ENCODE measurements at places on chromosomes 6 and 20. TPM values are rescaled to one million over a fixed set of nuclear protein-coding genes. Genes with fewer than 3 reads are reported as not detected.
A peak's percentile ranks its signal among the peaks of the same experiment; 100 is the strongest.

GRCh38 chr6:78850621-78851020 lies 16.7 kb upstream of the IRAK1BP1 start:
- H3K4me3 ChIP-seq, result no peak overlapping the region
- H3K36me3 ChIP-seq, result no peaks in the 10 kb centered on the region
- no peaks in the 10 kb centered on the region for H3K4me1 ChIP-seq
- no peak for DNase-seq
- no peaks in the 10 kb centered on the region for H3K27me3 ChIP-seq
- H3K27ac ChIP-seq, result no peak overlapping the region

DNA sequence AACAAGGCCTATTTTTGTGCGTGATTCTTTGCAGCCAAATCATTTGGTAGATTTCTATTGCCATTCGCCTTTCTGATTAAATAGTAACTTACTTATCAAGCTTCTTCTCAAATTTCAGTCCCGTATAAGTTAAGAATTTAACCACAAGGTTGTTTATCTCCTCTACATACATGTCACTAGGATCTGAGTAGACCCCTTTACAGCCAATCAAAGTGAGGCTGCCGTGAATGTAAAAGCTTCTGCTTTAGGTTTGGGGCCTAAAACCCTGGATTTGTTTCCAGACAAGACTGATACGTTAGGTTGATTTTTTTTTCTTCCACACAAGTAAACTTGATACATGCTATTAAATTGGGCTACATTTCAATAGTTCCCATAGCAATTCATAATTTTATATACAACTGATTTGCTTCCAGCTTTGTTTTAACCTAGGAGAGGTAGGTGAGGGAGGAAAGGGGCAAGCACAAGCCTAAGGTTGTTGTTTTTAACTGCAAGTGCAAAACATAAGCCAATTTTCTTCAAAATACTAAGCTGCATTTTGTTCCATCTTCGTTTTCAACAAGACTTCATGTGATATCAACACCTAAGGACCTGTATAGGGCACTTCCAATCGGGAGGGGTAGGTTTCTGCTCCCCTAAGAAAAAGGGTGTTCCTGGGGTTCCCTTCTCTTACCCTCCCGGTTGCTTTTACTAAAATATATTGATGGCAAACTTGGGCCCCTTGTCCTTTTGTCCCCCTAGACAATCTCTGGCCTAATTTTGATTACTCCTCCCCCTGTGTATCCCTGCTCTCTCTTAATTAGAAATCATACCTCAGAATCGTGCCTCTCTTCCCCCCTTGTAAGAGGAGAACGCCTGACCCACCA lies 1.7 kb downstream of the RANBP9 start:
- H3K27ac ChIP-seq, result no peak overlapping the region
- peak overlapping the region; percentile 95 for H3K4me3 ChIP-seq
- no peaks in the 10 kb centered on the region for H3K27me3 ChIP-seq
- peaks cover 2% of the 10 kb centered on the region for H3K4me1 ChIP-seq
- no peak for DNase-seq

DNA sequence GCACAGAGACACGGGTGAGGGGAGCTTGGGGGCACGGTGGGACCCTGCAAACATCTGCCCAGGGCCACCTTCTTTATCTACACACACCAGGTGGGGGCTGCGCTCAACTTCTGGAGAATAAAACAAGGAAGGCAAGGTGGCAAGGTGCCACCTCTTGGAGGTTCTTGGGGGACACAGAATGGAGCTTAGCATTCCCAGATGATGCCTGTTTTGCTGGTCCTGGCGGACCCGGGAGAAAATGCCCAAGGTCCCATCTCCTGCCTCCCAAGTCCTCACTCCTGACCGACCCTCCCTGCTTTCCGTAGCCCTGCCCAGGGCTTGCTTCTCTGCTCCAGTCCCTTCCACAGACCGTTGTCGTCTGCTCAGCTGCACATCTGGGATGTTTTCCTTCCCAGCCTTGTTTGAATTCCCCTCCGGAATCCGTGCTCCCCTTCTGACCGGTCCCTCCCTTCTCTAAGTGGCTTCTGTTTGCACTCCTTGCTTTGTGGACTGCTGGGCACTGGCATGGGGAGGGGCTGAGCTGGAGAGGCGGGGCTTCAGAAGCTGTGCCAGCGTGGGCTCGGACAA lies 13.1 kb downstream of the ITPR3 start:
- peaks cover 2% of the 10 kb centered on the region for H3K4me1 ChIP-seq
- H3K4me3 ChIP-seq, result peak overlapping the region; percentile 82
- no peak for DNase-seq
- H3K27me3 ChIP-seq, result no peaks in the 10 kb centered on the region
- H3K27ac ChIP-seq, result no peak overlapping the region

The KIFC1 gene
- 73.8 TPM for total RNA-seq
